ENCODE measurements at places on chromosomes 7 and 10. TPM values are rescaled to one million over a fixed set of nuclear protein-coding genes. Genes with fewer than 3 reads are reported as not detected.

DNA sequence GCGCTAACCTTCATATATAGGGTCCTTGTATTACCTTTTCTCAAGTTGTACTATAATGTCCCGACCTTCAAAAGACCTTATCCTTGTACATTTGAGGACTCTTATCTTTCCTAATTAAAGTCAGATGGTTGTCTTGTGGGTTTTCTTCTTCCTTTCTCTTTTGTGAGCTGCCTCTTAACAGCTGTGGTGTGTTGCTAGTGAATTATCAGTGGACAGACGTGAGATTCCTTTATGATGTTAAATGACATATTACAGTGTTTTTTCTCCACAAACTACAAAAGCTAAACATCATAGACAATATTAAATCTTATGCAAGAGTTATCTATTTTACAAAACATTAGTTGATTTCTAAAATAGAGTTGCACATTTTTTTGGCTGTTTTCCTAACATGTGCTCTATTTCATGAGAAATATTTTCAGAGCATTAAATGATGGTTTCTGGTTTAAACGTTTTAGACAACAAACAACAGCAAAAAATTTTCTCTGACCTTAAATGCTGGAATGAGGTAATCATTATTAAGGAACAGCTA lies 272.2 kb upstream of the NPVF start:
- DNase-seq = no peak

Gene FAM131B
- not detected for polyA plus RNA-seq

Gene SLF2
- polyA plus RNA-seq = 11.8 TPM

DNA sequence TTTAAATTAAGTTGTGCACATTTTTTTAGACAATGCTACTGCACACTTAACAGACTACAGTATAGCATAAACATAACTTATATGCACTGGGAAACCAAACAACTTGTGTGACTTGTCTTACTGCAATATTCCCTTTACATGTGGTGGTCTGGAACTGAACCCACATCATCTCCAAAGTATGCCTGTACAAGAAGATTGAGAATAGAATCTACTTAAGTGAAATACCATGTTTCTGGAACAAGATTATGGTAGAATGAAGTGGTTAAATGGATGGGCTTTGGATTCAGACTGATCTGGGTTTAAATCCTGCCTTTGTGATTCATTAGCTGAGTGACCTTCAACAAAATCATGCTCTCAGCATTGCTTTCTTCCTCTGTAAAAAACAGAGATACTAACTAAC lies 30.7 kb downstream of the CUL2 start:
- DNase-seq = no peak

DNA sequence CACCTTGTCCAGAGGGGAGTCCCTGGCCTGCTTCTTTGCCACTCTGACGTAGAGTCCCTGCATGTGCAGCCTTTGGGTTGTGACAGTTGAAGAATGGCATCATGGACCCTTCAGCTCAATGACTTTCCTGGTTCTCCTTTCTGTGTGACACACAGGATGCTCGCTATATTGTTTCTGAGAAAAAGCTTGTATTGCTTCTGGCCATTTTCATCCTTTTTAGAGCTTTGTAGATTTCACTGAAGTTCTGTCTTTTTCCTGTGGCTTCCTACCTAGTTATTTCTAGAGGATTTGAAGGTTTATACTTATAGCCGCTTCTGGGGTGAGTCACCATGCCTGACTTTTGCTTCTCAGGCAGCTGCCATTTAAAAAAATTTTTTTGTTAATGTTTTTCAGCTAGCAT lies 27.0 kb downstream of the SND1 start:
- no peak for DNase-seq

DNA sequence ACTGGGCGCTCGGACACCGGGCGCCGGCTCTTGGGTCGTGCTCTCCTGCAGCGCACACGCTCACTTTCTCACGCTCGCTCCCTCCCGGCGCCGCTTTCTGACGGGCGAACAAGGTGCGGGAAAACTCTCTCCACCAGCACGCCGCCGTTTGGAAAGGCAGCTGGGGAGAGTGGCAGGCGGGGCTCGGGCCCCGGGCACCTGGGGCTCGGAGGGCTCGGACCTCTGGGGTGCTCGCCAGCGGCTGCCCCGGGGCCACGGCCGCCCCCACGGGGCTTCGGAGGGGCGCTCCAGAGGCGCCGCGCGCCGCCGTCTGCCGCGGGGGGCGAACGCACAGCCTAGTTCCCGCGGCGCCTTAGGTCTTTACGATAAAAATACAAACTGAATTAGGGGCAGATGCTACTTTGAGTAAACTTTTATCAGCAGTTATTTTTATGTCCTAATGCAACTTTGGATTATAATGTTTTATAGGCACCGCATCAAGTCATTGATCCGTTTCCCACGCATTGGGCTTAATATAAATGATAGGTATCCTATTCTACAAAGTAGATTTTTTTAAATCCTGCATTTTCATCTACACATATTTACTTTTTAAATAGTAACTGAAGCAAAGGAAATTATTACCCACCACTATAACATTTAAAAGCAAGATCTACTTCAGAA lies 535 bp upstream of the EPC1 start:
- DNase-seq = no peak

DNA sequence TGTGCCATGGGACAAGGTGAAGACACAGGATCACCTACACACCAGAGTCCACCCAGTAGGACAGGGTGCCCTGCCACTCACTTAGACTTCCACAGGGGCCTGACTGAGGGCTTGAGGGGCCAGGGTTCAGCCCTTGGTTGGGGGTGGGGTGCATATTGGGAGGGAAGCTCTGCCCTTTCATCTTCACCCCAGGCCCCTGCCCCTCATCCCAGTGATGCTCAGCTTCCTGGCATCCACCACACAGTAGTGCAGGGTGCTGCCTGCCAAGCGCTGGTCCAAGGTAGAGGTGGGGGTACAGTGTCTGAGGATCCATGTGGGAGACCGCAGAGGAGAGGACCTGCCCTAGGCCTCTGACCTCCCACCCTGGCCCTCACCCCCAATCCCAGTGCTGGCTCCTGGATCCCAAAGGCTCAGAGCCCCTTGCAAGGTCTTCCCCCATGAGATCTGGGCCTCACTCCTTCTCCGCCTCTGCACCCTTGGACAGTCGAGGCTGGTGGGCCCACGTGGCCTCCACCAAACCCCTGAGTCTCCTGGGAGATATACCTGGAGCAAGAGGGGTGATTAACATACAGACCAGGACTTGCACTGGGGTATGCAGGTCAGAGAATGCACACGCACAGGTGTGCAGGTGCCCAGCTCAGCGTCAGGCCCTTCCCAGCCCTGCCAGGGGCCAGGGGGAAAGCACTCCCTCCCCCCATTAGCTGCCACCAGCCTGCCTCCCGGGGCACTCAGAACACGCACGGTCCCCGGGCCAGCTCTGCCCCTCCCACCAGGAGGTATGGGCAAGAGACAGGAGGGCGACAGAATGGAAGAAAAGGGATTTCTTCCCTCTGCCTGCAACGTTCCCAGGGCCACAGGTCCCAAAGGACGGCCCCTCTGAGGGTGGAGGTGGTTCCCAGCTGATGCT lies 8.6 kb upstream of the IRF5 start:
- DNase-seq = no peak

- peak; percentile 55 for DNase-seq
Measured at GRCh38 chr7:150375662-150376521, 3.2 kb upstream of the ZNF775 start.

- no peak for DNase-seq
Measured at GRCh38 chr10:43237631-43238446, 29.0 kb downstream of the RASGEF1A start.

Gene LLCFC1
- not detected for polyA plus RNA-seq

GRCh38 chr7:28573059-28573553 lies 160.8 kb downstream of the CREB5 start:
- DNase-seq = no peak

Gene CXCL12
- not detected for polyA plus RNA-seq

DNA sequence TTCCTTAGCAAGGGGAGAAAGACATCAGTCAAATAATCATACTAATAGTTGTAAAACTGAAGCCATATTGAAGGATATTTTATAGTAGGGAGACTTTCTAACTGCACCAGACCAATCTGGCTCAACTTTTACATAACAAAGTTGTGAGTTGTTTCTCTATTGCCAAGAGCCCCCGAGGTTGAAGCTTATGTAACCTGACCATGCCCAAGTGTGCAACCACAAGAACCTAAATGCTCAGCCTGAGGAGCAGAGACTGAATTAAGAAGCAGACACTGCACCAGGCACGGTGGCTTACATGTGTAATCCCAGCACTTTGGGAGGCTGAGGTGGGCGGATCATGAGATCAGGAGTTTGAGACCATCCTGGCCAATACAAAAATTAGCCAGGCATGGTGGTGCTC lies 77.3 kb upstream of the ARMC3 start:
- DNase-seq = no peak

Gene BICC1
- polyA plus RNA-seq = not detected

DNA sequence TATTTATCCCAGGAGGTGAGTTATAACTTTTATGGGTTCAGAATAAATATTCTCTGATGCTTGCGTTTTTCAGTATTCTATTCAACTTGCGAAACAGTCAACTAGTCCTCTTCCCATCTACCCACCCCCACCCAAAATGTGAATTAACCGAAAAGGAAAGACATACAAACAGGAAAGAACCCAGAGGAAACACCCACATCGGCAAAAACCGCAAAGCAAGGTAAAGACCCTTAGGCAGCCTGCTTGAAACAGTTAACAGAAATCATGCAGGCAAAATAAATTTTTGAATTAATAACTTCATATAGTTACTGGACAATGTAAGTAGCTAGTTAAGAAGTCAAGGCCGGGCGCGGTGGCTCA lies 5.4 kb downstream of the ZC3HAV1 start:
- DNase-seq = peak; percentile 49

DNA sequence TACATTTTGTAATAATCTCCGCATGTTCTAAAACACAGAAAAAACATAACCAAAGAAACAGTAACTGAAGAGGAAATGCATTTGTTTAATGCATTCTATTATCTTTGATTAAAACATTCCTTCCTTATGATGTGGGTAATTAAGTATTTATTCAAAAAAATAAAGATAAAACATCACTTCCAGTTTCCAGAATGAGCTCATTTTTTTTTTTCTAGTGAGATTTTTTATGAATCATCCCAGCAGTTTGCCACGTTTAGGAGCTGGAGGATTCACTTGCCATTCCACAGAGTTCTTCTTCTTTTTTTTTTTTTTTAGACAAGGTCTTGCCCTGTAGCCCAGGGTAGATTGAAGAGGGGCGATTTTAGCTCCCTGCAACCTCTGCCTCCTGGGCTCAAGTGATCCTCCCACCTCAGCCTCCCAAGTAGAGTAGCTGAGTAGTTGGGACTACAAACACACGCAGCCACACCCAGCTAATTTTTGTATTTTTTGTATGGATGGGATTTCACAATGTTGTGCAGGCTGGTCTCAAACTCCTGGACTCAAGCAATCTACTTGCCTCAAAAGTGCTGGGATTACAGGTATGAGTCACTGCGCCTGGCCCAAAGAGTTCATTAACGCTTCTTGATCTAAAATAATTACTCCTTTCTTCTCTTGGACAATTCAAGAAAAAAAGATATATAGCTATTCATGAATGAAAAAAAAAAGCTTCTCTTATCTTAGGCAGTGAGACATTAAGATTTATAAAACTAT lies 177.3 kb downstream of the DKK1 start:
- no peak for DNase-seq

Gene SUGCT
- polyA plus RNA-seq = 0.19 TPM

- no peak for DNase-seq
Measured at GRCh38 chr10:70057306-70057705, 4.7 kb downstream of the MACROH2A2 start.

Gene LIPK
- polyA plus RNA-seq = not detected

Gene PSPH
- polyA plus RNA-seq = 1.9 TPM

- no peak for DNase-seq
Measured at GRCh38 chr7:108448584-108449505, 7.4 kb downstream of the NRCAM start.

DNA sequence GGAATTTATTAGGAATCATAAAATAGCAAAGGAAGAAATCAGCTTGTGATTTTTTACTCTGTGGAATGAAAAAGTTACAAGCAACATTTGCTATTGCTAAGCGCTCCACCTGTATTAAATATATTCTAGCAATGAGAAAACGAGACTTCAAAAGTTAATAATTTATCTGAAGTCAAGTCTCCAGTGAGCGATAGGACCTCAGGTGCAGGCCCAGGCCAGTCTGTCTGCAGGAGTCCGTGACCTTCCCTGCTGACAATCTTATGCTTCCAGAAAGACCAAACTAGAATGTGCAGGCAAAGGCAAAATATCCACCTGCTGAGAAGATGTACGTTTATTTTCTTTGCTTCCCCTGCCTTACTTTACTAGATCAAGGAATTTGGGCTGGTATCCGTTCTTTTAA lies 22.7 kb downstream of the MRC1 start:
- no peak for DNase-seq

GRCh38 chr10:36759141-36759805 lies 366.1 kb upstream of the ANKRD30A start:
- no peak for DNase-seq

GRCh38 chr7:28419716-28420115 lies 7.4 kb downstream of the CREB5 start:
- DNase-seq = no peak

DNA sequence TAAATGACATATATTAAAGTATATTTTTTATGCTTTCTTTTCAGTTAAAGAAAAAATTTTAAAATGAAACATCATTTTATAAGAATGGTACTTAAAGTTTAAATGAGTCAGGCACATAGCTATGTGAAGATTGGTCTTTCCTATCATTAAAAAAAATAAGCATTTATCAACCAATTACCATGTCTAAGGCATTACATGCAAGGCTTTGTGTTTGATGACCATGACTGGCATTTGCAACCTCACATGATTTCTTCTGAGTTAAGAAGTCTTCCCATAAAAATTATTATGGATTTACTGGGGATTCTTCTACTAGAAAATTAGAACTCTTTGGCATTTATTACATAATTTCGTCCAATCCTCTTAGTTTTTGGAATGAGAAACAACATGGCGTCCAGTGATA lies 776.1 kb downstream of the MAGI2 start:
- no peak for DNase-seq

Gene FAM237B
- polyA plus RNA-seq = not detected

Gene EIF4EBP2
- polyA plus RNA-seq = 8.7 TPM

DNA sequence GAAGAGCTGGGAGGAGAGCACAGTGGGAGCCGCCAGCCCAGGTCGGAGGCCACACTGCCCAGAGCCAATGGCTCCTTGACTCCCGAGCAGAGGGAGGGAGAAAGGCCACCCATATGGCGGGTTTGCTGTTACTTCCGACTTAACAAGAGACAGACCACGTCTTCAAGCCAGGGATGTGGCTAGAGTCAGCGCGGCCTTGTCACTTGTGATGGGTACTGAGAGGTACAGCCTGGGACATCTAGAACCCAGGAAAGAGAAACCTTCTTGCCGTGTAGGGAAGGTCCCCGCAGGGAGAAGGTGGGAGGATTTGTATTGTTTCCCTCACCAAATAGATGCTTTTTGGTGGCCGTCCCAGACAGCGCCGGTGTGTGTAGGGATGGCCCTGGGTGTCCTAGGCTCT lies 127.6 kb downstream of the PAXIP1 start:
- DNase-seq = no peak

DNA sequence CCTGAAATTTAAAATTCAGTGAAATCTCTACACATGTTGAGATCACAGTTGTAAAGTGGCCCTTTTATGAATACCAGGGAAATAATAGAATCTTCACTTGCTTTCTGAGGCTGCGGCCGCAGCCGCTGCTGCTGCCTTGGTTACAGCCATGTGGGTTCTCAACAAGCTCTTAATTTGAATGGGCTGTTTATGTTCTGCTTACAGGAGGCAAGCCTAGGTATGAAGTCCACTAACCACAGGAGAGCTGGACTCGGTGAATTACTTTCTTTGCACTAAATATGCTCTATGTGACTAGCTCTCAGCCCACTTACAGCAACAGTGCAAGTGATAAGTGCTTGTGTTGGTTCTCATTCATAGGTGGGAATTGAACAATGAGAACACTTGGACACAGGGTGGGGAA lies 410.8 kb downstream of the SFMBT2 start:
- DNase-seq = no peak

Gene ECHDC3
- polyA plus RNA-seq = 3.9 TPM

Measured in B cell (primary cell).